Stimulated activated CD4-positive, alpha-beta T cell treated with anti-CD3 and anti-CD28 coated beads, Interleukin-12 subunit alpha, Interleukin-12 subunit beta, amount 100 ng/mL, for 4 hours (primary cell): ENCODE measurements at places on chromosomes 5 and 9.

DNA sequence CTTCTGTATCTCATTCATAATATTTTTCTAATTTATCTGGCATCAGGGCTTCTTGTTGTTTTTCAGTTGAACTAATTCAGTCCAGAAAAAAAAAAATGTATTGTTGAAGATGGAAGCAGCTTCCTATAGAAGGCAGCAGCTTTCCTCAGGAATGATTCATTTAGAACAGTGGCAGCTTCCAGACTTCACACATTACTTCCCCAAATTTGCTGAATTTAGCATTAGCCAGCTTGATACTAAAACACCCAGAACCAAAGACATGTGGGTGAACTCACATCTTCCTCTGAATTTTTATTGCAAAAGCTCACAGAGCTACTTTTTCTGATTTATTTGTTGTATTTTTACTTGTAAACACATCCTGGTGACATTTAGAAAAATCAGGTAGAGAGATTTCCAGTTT is 53.8 kb downstream of the HCN1 start:
- no peak for DNase-seq

GRCh38 chr5:170357955-170358444 is 31.2 kb downstream of the KCNMB1 start:
- DNase-seq, result no peak

DNA sequence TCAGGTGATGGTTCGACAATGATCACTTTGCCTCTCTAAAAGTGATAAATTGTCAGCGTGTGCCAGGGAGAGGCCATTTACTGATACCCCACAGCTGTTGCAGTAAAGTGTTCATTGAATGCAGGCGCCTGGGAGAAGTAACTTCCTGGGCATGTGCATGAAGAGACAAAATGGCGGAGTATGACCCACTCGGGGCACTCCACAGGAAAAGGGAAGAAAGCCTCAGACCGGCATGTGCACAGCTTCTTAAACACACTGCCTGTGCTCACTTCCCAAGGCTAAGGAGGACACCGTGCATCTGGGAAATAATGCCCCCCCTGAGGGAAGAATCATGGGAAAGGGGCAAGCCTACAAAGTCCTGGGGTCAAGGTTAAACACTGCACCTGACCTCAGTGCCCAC is 329.5 kb downstream of the ICE1 start:
- DNase-seq, result no peak

DNA sequence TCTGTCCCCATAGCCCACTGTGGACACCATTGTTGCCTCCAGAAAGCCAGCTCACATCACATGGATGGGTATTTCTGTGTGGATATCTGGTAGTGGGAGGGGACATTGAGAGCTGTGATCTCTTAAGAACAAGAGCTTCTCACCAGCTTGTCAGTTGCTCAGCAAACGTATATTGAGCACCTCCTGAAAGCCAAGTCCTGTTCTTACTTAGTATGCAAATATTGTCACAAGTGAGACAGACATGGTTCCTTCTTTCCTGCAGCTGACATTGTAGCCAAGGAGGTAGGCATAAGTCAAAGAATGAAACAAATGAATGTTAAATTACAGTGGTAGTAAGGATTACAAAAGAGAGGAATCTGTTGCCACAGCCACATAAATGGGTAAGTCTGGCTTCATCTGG is 3.8 kb downstream of the TCOF1 start:
- no peak for DNase-seq
